ENCODE measurements at places on chromosomes 6 and 20. TPM values are rescaled to one million over a fixed set of nuclear protein-coding genes. Genes with fewer than 3 reads are reported as not detected.
A peak's percentile ranks its signal among the peaks of the same experiment; 100 is the strongest.

The DYNLT2 gene
- 1.0 TPM for total RNA-seq

The TGM3 gene
- not detected for total RNA-seq

The PNLDC1 gene
- total RNA-seq: 0.11 TPM

DNA sequence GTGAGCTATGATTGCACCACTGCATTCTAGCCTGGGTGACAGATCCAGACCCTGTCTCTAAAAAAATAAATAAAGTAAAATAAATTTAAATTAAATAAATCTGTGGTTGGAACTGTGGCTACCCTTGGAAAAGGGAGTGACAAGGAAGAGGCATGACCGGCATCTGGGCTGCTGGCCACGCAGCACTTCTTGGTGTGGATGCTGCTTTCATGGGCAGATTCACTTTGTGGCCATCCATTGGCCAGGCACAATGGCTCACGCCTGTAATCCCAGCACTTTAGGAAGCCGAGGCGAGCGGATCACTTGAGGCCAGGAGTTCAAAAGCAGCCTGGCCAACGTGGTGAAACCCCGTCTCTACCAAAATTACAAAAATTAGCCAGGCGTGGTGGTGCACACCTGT lies 16.1 kb downstream of the EBF4 start:
- H3K4me3 ChIP-seq: no peak overlapping the region
- peaks cover 11% of the 10 kb centered on the region for H3K27me3 ChIP-seq
- no peak overlapping the region for H3K27ac ChIP-seq
- no peaks in the 10 kb centered on the region for H3K36me3 ChIP-seq
- DNase-seq: no peak
- H3K4me1 ChIP-seq: no peaks in the 10 kb centered on the region

The OR2H1 gene
- not detected for total RNA-seq

The SLC9A8 gene
- total RNA-seq: 6.9 TPM

DNA sequence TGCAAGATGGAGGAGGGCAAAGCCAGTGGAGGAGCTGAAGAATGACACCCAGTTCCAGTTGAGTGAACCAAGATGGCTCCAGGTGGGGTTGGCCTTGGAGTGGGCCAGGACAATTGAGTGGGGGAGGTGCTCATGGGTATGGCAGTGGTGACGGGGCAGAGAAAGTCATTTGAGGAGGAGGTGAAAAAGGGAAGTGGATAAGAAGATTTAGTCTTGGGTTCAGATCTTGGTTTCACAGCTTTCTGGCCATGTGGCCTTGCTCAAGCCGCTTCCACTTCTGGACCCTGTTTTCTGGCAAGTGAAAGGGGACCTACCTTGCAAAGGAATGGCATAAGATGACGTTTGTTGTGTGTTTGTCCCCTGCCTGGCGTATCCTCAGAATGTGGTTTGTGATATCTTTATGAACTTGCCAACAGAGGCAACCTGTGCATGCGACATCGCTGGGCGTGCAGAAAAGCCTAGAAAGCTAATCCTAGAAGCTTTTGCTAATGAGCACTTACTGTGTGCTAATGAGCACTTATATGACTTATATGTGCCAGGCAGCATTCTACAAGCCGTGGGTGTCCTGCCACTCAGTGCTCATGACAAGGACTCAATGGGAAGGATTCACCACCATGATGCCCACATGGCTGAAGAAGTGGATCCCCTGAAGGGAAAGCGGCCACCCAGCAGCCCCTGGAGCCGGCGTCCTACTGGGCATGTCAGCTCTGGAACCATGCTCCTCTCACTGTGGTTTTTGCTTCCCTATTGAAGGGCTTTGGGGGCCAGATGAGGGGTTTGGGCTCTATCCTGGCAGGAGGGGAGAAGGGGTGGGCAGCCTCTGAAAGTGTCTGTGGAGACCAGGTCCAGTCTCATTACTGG lies 23.6 kb upstream of the STX16 start:
- no peaks in the 10 kb centered on the region for H3K27me3 ChIP-seq
- H3K36me3 ChIP-seq: no peaks in the 10 kb centered on the region
- no peak overlapping the region for H3K27ac ChIP-seq

The TSHZ2 gene
- total RNA-seq: 0.72 TPM

- no peaks in the 10 kb centered on the region for H3K36me3 ChIP-seq
- H3K4me1 ChIP-seq: peaks cover 4% of the 10 kb centered on the region
- H3K27me3 ChIP-seq: no peaks in the 10 kb centered on the region
- H3K27ac ChIP-seq: no peak overlapping the region
Observed at GRCh38 chr6:112032728-112033127, 21.2 kb upstream of the CCN6 start.

GRCh38 chr6:21213492-21213891 lies 380.1 kb upstream of the SOX4 start:
- no peak for DNase-seq
- H3K36me3 ChIP-seq: no peaks in the 10 kb centered on the region
- H3K4me1 ChIP-seq: no peaks in the 10 kb centered on the region
- H3K27ac ChIP-seq: no peak overlapping the region
- H3K27me3 ChIP-seq: no peaks in the 10 kb centered on the region
- H3K4me3 ChIP-seq: no peak overlapping the region

The SAMHD1 gene
- total RNA-seq: 99.7 TPM

- DNase-seq: no peak
- H3K27me3 ChIP-seq: peaks cover 14% of the 10 kb centered on the region
- H3K36me3 ChIP-seq: peaks cover 2% of the 10 kb centered on the region
- H3K27ac ChIP-seq: no peak overlapping the region
Observed at GRCh38 chr20:64035066-64035932, 683 bp upstream of the C20orf204 start.

GRCh38 chr20:11338496-11339306 lies 579.0 kb upstream of the BTBD3 start:
- H3K4me1 ChIP-seq: no peaks in the 10 kb centered on the region
- no peaks in the 10 kb centered on the region for H3K36me3 ChIP-seq
- H3K27me3 ChIP-seq: no peaks in the 10 kb centered on the region

DNA sequence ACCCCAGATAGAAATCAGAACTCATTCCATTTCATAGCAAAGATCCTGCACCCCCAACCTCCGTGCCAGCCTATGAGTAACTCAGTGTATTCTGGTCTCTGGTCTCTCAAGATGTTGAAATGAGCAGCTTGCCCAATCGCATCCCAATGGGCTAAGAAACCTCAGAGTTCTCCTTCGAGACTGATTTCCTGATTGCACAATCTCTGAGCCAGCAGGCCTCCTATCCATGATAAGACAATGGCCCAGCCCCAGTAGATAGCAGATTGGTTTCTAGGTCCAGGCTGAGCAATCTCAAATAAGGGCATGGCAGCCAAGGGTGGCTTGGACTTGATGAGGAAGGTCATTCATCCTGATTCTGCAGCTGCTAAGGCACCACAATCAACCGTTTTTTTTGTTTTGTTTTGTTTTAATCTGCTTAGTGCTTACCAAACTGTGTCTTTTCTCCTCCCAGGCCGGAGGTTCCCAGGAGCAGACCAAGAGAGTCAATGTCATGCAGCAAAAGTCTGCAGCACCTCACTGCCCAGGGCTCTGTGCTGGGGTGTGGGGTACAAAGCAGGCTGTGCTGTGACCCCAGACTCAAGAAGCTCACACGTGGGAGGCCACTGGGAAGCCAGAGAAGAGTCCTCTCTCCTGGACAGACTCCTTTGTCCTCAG lies 125.1 kb upstream of the NXT1 start:
- H3K4me3 ChIP-seq: no peak overlapping the region
- H3K27ac ChIP-seq: no peak overlapping the region
- H3K4me1 ChIP-seq: no peaks in the 10 kb centered on the region
- H3K36me3 ChIP-seq: no peaks in the 10 kb centered on the region
- no peaks in the 10 kb centered on the region for H3K27me3 ChIP-seq

The C6orf58 gene
- total RNA-seq: not detected

DNA sequence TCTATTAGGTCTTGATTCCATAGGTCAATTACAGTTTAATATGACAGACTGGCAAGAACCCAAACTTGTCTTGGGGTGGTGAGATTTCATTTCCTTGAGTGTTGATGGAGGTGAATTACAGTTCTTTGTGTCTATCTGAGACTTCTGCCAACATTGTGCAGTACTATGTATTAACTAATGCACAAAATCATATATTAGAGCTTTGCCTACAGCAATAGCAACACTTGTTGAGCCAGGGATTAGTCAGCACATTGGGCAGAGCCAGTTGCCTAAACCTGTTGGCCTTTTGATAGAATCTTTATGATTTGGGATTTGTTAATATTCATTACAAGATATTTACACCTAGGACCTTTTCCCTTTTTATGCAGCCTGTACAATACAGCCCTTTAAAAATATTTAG lies 135.3 kb upstream of the CENPW start:
- DNase-seq: no peak
- no peaks in the 10 kb centered on the region for H3K4me1 ChIP-seq
- H3K36me3 ChIP-seq: no peaks in the 10 kb centered on the region
- H3K4me3 ChIP-seq: no peak overlapping the region
- H3K27me3 ChIP-seq: no peaks in the 10 kb centered on the region

GRCh38 chr6:46983007-46983411 lies 59.1 kb downstream of the ADGRF1 start:
- H3K4me1 ChIP-seq: peaks cover 14% of the 10 kb centered on the region
- H3K36me3 ChIP-seq: no peaks in the 10 kb centered on the region
- DNase-seq: peak; percentile 74
- no peaks in the 10 kb centered on the region for H3K27me3 ChIP-seq

- H3K4me3 ChIP-seq: no peak overlapping the region
- H3K27me3 ChIP-seq: no peaks in the 10 kb centered on the region
- H3K36me3 ChIP-seq: no peaks in the 10 kb centered on the region
- DNase-seq: peak; percentile 38
- no peaks in the 10 kb centered on the region for H3K4me1 ChIP-seq
Observed at GRCh38 chr6:117232196-117232595, 33.2 kb upstream of the VGLL2 start.

The PRL gene
- not detected for total RNA-seq

GRCh38 chr20:33442136-33443005 lies 1.2 kb downstream of the SNTA1 start:
- no peaks in the 10 kb centered on the region for H3K36me3 ChIP-seq
- H3K4me3 ChIP-seq: peak overlapping the region; percentile 58
- no peak for DNase-seq
- no peaks in the 10 kb centered on the region for H3K27me3 ChIP-seq

DNA sequence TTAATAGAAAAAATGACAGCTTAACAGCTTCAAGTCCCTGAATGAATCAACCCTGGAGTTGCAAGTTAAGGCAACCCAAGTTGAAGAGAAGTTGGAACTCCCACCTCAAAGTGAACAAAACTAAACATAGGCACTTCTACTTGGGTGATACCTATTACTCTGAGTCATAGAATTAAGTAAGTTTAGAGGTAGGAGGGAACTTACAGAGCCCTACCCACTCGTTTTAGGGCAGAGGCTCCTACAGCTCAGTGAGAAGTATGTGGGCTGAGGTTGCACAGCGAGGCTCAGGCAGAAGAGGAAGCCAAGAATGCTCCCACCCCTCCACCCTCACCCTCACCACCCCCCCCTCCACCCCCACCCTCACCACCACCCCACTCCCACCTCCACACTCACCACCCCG lies 42.2 kb downstream of the NFATC2 start:
- no peaks in the 10 kb centered on the region for H3K36me3 ChIP-seq
- peak; percentile 31 for DNase-seq
- no peak overlapping the region for H3K27ac ChIP-seq

The SCGN gene
- not detected for total RNA-seq

DNA sequence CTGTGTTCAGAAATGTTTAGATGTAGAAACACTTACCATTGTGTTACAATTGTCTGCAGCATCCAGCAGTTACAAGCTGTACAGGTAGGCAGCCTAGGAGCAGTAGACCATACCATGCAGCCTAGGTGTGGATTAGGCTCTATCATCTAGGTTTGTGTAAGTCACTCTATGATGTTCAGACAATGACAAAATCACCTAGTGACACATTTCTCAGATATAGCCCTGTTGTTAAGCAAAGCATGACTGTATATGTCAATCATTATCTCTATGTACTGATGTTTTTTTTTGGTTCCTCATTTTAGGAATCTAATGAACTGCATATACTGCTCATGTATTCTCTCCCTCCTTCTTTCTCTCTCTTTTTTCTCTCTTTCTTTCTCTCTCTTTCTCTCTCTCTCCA lies 22.2 kb downstream of the CST8 start:
- H3K4me1 ChIP-seq: no peaks in the 10 kb centered on the region
- H3K27ac ChIP-seq: no peak overlapping the region
- no peaks in the 10 kb centered on the region for H3K36me3 ChIP-seq
- no peaks in the 10 kb centered on the region for H3K27me3 ChIP-seq

DNA sequence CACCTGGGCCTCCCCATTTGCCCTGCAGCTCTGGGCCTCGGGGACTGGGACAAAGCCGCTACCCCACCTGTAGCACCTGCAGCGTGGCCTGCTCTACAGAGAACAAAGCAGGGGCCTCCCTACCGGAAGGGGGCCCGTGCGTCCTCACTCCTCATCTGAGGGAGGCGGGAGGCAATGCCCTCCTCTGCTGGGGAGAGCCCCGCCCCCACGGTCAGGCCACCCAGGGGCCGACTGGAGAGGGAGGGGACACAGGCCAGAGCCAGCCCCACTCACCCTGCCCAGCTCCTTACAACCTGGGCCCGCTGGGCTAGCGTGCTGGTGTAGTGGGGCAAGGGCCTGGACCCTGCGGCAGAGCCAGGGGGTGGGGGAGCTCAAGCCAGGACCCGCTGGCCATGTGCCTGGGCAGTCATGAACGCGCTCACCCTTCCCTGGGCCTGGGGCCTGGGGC lies 8.0 kb downstream of the LAMA5 start:
- H3K4me1 ChIP-seq: peaks cover 57% of the 10 kb centered on the region
- no peak for DNase-seq
- no peaks in the 10 kb centered on the region for H3K27me3 ChIP-seq
- H3K36me3 ChIP-seq: no peaks in the 10 kb centered on the region

- H3K4me3 ChIP-seq: no peak overlapping the region
- peaks cover 39% of the 10 kb centered on the region for H3K4me1 ChIP-seq
- H3K36me3 ChIP-seq: peaks cover 11% of the 10 kb centered on the region
- no peak for DNase-seq
- H3K27me3 ChIP-seq: no peaks in the 10 kb centered on the region
Observed at GRCh38 chr20:38131588-38132121, 33.4 kb downstream of the TGM2 start.

DNA sequence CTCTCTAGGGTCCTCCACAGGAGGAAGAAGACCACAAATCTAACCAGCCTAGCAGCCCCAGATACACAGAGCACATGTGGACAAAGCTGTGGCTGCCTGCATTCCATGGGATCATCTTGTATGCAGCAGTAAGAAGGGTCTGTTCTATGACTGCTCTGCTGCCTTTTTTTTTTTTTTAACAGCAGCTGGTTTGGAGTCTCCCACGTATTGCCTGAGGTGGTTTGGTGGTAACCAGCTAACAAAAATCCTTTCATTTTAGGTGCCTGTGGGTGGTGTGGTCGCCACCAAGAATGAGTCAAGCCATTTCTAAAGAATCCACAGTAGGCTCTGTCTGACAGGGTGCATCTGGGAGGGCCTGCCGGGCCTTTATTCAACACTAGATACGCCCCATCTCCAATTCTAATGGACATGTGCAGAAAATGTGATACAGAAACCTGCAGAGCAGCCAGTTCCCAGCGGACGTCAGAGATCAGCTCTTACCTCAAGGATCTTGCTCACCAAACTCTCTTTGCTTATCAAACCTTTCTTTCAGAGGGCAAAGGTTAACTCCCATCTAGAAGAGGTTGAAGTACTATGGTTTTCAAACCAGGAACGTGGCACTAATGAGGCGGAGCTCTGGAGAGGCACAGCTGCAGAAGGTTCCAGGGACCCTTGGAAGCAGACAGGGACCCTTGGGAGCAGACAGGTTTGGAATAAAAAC lies 32.0 kb downstream of the GNAS-AS1 start:
- H3K4me1 ChIP-seq: peaks cover 16% of the 10 kb centered on the region
- peak overlapping the region; percentile 46 for H3K27ac ChIP-seq
